MG63 (cell line): ENCODE measurements at places on chromosomes 2 and 18. TPM values are rescaled to one million over a fixed set of nuclear protein-coding genes. Genes with fewer than 3 reads are reported as not detected.

The TTN gene
- total RNA-seq: under 0.01 TPM in 1 of 2 replicates, not detected in the other

The CCDC141 gene
- total RNA-seq: not detected in 2 replicates

The NEB gene
- total RNA-seq: not detected in 2 replicates

The CABLES1 gene
- 1.1 and 1.3 TPM in 2 replicates for total RNA-seq

The DCC gene
- not detected in 2 replicates for total RNA-seq

The EHD3 gene
- total RNA-seq: 0.07 and 0.30 TPM in 2 replicates

The LRRTM4 gene
- total RNA-seq: not detected in 2 replicates

GRCh38 chr2:127596311-127597045, 49.5 kb upstream of the GPR17 start:
- DNase-seq: no peak

DNA sequence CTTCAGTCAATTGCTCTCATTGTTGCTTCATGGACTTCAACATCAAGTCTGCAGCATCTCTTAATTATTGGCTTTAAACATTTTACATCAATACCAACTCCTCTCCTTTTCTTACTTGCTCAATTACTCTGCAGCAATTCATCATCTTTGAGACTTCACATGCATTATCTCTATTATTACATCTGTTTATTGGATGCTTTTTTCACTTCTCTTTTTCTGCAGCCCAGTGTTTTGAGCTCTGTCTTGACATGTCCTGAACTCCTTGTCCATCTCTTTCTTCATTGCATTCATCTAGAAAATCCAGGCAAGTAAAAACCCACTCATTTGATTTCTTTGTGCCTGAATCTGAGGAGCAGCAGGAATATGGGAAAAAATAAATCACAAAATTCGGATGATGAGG, 647.9 kb downstream of the PLCL1 start:
- no peak for DNase-seq

GRCh38 chr2:65731476-65731875, 299.1 kb upstream of the SPRED2 start:
- no peak for DNase-seq

- no peak for DNase-seq
These were observed 700.0 kb upstream of the SOX11 start for GRCh38 chr2:4992226-4992625.

- DNase-seq: peak; percentile 21
These were observed 160.7 kb upstream of the NT5C1B start for GRCh38 chr2:18749912-18750526.

GRCh38 chr2:144621266-144621665, 101.3 kb upstream of the ZEB2 start:
- DNase-seq: no peak

DNA sequence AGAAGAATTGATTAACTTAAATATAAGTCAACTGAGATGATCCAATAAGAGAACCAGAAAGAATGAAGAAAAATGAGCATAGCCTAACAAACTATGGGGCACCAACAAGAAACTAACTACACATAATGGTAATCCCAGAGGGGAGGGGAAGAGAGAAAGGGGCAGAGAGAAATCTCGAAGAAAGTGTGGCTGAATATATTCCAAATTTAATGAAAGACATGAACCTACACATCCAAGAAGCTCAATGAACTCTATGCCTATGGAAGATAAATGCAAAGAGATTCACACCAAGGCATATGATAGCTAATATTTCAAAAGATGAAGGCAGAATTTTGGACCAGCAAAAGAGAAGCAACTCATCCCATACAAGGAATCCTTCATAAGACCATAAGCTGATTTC, 649.2 kb downstream of the ZEB2 start:
- DNase-seq: no peak

DNA sequence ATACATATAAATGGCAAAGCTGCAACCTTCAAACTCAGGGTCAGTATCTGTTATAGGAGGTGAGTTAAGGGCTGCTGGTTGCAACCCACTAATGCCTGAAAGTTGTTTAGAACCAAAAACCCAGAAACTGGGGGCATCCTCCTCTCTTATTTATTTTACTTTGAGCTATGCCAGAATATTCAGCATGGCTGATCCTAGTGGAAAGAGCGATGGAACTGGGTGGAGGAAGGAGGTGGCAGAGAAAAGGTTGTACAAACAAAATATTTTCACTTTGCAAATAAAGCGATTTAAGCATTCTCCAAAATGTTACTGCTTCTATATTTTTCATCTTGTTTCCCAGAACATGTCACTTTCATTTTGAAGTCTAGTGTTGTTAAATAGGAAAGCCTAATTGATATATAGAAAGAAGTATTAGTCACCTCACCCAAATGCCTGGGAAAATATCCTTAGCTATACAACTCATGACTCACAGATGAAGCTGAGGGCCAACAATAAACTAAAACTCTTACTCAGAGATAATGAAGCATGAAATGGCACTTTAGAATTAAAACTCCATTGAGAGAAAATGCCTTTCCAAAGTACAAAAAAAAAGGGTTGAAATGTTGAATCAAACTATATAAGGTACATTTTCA, 251.4 kb upstream of the UBE2E3 start:
- no peak for DNase-seq

GRCh38 chr2:134728163-134728562, 9.4 kb upstream of the TMEM163 start:
- no peak for DNase-seq

- DNase-seq: peak; percentile 47
These were observed 80.2 kb downstream of the SMAD4 start for GRCh38 chr18:51110073-51110797.

GRCh38 chr2:159960414-159960813, 102.0 kb downstream of the PLA2R1 start:
- DNase-seq: no peak

GRCh38 chr2:54757500-54757899, 34.0 kb downstream of the EML6 start:
- peak; percentile 14 for DNase-seq

DNA sequence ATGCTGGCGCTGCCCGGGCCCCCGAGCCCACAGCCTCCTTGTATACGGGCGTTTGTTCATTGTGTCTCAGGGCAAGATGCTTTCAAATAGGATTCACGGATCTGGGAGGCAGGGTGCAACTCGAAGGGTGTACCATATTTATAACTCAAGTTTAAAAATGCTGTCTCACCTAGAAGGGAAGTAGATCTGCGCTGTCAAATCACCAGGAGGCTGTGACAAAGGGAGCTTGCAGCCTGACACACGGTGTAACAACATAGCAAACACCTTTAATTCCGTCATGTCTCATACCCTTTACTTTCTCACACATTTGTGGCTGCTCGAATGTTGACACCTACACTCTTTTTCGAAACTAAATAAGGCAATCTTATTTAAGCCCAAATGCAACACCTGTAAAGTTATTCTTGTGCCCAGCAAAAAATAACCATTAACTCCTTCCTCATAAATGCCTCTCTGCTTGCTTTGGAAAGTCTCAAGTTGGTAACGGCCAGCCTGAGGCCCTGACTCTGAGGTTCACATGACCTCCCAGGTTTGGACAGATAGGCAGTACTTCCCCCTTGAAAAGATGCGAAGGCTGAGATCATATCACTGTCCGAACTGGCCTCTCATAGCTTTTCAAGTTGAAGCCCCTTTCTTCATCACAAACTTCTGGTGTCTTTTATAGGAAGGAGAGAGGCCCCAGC, 11.6 kb downstream of the ZEB2 start:
- no peak for DNase-seq

- DNase-seq: no peak
These were observed 160.1 kb upstream of the MYCN start for GRCh38 chr2:15780234-15780633.

DNA sequence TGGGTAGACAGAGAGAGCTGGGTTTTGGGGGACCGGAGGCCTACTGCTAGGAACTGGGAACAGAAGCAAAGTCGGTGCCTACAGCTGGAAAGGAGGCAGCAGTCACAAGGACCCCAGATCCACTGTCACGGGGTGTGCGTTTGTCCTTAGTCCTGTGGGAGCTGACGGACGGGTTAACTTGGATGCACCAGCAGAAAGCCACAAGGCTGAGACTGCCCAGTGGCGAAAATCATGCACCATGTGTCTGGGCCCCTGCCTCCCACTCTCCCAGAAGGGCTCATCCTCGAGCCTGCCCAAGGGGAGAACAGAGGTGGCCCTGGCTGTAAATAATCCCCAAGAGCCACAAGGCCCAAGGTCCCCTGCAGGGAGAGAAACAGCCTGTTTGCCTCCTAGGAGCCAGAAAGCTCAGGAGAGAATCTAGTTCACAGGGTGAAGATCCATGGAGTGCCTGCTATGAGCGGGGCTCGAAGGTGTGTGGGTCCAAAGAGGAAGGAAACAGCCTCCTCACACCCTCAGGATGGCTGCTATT, 11.7 kb upstream of the RALB start:
- DNase-seq: no peak

GRCh38 chr18:38042211-38042890, 476.8 kb upstream of the CELF4 start:
- no peak for DNase-seq

- no peak for DNase-seq
These were observed 244.7 kb downstream of the KCNS3 start for GRCh38 chr2:18123211-18123570.

DNA sequence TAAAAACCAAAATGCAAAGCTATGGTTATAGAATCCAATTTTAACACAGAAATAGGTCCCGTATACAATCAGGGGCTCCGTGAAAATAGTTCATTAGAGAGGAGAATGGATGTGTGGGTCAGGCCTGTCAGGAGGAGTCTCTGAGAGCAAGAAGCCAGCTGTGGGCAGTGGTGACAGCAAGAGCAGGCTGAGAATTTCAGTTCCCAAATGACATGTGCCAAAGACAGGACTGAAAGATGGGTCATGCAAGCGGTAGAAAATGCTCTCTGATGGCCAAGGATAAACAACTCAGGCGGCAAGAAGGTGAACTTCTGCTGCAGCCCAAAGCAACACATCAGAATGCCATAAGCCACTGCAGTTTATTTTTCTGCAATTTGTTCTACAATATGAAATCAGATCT, 100.4 kb downstream of the CCDC141 start:
- DNase-seq: no peak

DNA sequence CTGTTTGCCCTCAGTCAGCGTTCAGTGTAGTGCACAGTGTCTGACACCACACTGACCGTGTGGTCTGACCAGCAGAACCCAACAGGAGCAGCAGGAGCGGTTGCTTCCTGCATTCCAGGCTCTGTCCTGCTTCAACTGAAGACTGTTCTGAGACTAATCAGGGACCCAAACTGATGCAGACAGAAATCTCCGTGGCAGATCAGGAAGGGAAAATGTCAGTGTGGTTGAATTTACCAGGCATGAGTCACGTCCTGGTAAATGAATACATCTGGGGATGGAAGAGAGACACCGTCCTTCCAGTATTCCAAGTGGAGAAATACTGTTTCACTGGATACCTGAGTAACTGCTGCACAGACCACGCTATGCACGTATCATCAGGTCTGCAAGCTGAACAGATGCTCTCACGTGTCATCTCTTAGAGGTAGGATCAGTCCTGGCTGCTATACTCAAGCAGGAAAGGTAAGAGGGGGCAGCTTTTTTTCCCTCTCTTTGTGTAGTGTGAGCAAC, 223.6 kb upstream of the EPAS1 start:
- peak; percentile 76 for DNase-seq

DNA sequence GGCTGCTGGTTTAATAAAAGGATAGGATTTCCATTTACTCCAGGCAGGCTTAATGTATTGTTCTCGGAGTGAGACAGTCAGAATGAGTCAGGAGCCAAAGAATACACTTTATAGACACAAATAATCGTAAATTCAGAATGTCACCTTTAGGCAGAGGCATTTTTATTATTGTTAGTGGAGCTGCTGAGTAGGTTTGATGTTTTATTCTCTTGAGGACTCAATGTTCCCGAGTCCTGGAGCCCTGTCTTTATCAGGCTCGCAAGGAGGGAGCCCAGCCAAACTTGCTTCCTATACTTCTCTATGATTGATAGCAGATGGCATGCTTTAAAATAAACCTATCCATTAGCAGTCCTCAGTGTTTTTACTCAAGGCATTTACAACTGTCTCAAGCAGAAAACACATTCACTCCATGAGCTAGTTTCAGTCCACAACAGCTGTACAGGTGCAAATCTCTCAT, 492.3 kb upstream of the ZEB2 start:
- DNase-seq: peak; percentile 47

- DNase-seq: no peak
These were observed 28.9 kb downstream of the EIPR1 start for GRCh38 chr2:3348767-3349166.

DNA sequence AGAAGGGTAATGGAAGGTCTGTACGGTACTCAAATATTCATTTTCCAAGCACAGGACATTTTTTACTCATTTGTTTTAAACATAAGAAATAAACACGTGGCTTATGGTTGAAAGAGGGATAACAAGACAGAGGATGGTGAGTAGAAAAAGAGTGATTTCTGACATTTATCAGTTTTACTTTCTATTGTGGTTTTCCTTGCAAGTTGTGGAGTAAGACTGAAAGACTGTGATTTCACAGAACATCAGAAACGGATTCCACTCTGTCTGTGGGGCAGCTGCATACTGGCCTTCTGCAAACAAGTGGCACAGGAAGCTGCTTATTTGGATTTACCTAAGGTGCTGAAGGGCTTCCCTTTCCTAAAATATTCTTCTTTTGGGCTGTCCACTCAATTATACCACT, 122.2 kb upstream of the ITGB6 start:
- no peak for DNase-seq

DNA sequence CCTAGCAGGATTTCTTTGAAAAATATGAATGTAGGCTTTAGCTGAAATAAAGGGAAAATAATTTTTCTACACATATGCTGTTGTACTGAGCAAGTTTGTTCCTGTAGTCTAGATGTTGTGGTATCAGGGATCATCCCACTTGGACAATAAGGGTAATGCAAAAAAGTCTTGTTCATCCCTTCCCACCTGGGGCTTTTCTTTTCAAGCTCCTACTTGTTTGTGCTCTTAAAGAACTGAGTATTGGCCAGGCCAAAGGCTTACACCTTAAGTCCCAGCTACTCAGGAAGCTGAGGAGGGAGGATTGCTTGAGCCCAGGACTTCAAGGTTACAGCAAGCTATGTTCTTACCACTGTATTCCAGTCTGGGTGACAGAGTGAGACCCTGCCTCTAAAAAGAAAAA, 35.5 kb downstream of the ZC3H6 start:
- DNase-seq: no peak

DNA sequence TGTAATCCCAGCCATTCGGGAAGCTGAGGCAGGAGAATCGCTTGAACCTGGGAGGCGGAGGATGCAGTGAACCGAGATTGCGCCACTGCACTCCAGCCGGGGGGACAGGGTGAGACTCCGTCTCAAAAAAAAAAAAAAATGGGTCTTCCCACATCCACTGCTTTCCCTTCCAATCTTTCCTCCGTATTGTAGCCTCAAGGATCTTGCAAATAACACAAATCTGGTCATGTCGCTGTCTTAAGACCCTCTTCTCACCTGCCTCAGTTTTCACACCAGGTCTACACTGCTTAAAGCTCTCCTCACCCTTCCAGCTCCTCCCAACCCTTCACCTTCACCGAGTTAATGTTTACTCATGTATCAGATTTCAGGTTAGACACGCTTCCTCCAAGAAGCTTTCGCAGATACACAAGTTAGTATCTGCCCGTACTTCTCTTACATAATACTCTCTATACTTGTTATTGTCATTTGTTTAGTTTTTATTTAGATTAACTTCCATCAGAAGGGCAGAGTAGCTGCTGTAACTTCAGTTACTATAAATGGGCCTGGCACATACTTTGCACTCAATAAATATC, 1.5 kb downstream of the IER3IP1 start:
- DNase-seq: no peak

GRCh38 chr2:241120440-241120839, 18.4 kb upstream of the MTERF4 start:
- no peak for DNase-seq
